ENCODE measurements at places on chromosomes 3 and 15. TPM values are rescaled to one million over a fixed set of nuclear protein-coding genes. Genes with fewer than 3 reads are reported as not detected.

Gene HRG
- 0.13 TPM for total RNA-seq

Gene CNTN6
- total RNA-seq = not detected

Gene CD200R1
- 0.90 TPM for total RNA-seq

DNA sequence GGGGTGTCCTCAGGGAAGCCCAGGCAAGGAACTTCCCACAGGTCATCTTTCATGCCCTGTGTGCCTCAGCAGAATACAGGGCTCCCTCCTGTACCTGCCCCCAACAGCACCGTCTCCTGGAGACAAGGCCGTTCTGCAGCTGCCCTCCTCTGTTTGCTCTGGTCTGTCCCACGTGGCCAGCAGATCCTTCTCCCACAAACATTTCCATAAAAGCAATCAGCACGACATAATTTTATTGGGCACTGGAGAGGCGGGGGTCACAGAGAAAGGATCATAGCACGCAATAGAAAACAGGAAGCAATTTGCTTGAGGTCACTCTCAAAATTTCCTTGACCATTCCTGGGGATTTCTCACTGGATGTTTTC lies 29.4 kb downstream of the STARD5 start:
- H3K4me1 ChIP-seq = peaks cover 64% of the 10 kb centered on the region
- H3K4me3 ChIP-seq = peak overlapping the region; percentile 60
- H3K36me3 ChIP-seq = no peaks in the 10 kb centered on the region
- H3K27ac ChIP-seq = peak overlapping the region; percentile 99
- DNase-seq = no peak
- no peaks in the 10 kb centered on the region for H3K27me3 ChIP-seq

- no peak overlapping the region for H3K4me3 ChIP-seq
- H3K36me3 ChIP-seq = no peaks in the 10 kb centered on the region
- no peak overlapping the region for H3K27ac ChIP-seq
- no peaks in the 10 kb centered on the region for H3K27me3 ChIP-seq
- no peak for DNase-seq
Measured at GRCh38 chr15:91891788-91892345, 38.4 kb downstream of the SLCO3A1 start.

GRCh38 chr3:45311327-45311726 lies 77.0 kb upstream of the LARS2 start:
- H3K27ac ChIP-seq = no peak overlapping the region
- H3K4me3 ChIP-seq = no peak overlapping the region
- no peaks in the 10 kb centered on the region for H3K36me3 ChIP-seq
- no peaks in the 10 kb centered on the region for H3K4me1 ChIP-seq

DNA sequence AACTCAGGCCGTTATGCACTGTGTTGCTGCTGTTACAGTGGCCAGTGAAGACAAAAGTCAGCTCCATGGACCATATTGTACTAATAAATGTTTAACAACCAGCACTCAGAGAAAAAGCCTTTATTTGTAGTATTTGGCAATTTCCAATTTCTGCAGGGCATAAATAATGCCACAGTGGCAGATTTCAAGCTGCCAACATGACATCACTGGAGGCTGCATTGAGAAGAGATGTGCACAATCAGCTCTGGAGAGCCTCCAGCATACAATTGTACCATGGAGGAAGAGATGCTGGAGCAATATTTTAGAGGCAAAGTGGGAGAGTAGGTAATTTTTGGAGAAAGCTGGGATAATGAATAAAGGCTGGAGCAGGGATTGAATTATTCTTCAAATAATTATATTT lies 9.7 kb upstream of the ALCAM start:
- H3K27ac ChIP-seq = no peak overlapping the region
- DNase-seq = no peak
- H3K36me3 ChIP-seq = no peaks in the 10 kb centered on the region
- no peaks in the 10 kb centered on the region for H3K27me3 ChIP-seq
- H3K4me3 ChIP-seq = no peak overlapping the region

DNA sequence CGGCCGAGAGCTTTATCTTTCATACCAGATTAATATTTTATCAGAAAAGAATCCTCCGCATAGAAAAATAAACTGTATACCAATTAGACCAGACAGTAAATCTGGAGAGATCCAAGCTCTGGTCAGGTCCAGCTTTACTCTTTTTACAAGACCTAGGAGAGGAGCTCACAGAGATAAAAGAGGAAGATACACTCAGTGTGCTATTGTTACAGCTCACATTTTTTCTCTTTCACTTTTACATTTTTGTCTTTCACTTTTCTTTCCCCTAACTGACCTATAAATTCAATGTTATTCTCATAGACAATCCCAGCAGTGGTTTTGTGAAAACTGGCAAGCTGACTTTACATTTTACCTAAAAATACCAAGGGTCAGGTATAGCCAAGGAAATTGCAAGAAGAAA lies 55.8 kb downstream of the GUCA1C start:
- no peak for DNase-seq
- no peaks in the 10 kb centered on the region for H3K4me1 ChIP-seq
- no peak overlapping the region for H3K27ac ChIP-seq
- no peak overlapping the region for H3K4me3 ChIP-seq

DNA sequence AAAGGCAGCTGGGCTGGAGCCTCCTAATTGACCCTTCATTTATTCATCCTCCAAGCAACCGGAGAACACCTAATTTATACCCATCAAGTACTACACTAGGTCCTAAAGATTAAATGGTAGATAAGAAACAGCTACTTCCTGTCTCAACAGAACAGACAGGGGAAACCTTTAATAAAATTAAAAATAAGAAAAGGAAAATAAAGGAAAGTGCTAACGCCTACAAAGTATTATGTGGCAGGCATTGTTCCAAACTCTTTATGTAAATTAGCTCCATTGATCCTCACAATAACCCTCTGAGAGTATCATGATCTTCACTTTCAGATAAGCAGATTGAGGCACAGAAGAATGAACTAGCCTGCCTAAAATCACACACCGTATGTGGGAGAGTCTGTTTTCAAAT lies 139.5 kb downstream of the CNTN6 start:
- H3K4me3 ChIP-seq = no peak overlapping the region
- no peaks in the 10 kb centered on the region for H3K4me1 ChIP-seq
- no peaks in the 10 kb centered on the region for H3K27me3 ChIP-seq
- no peak for DNase-seq
- no peaks in the 10 kb centered on the region for H3K36me3 ChIP-seq
- no peak overlapping the region for H3K27ac ChIP-seq

GRCh38 chr3:19046440-19046839 lies 101.9 kb upstream of the KCNH8 start:
- no peak overlapping the region for H3K4me3 ChIP-seq
- no peaks in the 10 kb centered on the region for H3K4me1 ChIP-seq
- DNase-seq = no peak
- H3K36me3 ChIP-seq = no peaks in the 10 kb centered on the region
- H3K27ac ChIP-seq = no peak overlapping the region

DNA sequence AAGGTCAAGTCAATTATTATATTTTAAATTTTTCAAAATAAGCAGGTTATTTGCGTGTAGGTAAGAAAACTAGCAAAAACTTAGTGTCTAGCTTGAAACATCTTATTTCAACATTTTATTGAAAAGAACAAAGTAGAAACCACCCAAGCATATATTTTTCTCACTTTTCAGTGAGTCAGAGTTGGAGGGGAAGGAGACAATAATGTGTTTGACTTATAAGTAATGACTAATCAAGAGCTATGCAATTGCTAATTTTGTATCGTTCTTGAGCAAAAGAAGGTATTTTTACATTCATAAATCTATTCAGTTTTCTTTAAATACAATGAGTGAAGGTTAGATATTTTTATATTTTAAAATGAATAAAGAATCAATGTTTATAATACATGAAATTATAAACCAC lies 54.4 kb upstream of the P2RY1 start:
- H3K27me3 ChIP-seq = no peaks in the 10 kb centered on the region
- H3K36me3 ChIP-seq = no peaks in the 10 kb centered on the region
- H3K4me1 ChIP-seq = peaks cover 7% of the 10 kb centered on the region
- H3K27ac ChIP-seq = no peak overlapping the region
